ENCODE measurements at places on chromosomes 1 and 21.

GRCh38 chr1:38867208-38867607, 5.9 kb downstream of the MYCBP start:
- DNase-seq = no peak

DNA sequence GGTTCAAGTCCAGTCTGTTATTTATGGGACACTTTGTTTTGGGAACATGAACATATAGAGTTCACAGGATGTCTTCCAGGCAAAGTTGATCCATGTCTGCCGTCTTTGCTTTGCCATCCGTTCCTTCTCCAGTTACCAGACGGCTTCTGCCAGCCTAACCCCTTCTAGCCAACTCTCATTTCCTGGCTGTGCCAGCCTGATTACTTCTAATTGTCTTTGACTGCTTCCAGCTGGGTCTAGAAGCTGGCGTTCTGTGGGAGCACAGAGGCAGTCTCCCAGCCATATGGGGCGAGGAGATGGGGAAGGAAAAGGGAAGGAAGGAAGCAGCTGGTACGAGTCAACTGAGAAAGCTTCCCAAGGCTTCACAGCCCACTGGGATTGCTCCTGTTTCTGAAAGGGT, 3.1 kb upstream of the HUNK start:
- DNase-seq = no peak

GRCh38 chr1:103326595-103326994, 198.9 kb upstream of the RNPC3 start:
- no peak for DNase-seq

DNA sequence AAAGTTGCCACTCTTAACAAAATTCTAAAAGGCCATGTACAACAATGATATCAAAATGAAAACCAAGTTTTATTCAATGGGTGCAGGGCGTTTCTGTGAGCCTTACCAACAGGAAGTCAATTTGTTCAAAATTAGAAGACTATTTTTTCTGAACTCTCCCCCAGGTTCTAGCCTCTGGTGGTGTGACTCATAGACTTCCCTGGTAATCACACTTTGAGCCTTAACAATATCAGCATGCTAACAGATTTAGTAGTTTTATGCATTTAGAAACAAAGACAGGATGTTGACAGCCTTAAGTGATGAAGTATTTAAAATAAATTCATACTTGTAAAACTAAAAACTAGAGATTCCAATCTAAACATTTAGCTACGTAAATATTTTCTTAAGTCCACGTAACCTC, 88.4 kb downstream of the LRRC8C start:
- no peak for DNase-seq

- no peak for DNase-seq
Observed at GRCh38 chr21:29151931-29152330, 21.5 kb downstream of the MAP3K7CL start.

DNA sequence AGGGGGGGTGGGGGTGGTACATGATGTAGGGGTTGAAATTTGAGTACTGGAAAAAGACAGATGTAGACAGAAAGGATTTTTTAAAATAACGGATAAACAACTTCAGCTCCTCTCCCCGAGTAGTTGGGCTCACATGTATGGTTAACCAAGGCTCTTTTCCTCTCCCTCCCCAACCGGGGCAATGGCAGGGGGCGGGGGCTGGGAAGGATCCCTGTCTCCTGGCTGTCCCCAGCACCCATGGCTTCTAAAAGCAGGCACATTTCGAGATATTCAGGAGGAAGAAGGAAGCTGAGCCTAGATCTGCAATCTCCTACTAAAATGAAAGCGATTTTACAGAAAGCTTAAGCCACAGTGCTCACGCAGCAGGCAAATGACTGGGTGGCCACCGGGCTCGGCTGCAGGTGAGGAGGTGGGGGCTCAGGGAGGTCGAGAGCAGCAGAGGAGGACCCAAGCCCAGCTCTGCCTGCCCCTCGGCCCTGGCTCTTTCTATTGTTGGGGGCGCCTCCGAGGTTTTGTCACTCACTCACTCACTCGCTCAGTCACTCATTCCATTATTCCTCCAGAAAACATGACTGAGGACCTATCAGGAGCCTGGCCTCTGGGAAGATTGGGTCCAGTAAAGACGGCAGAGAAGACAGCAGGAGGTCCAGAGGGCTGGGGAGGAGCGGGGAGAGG, 573.3 kb downstream of the PTPRU start:
- DNase-seq = no peak

DNA sequence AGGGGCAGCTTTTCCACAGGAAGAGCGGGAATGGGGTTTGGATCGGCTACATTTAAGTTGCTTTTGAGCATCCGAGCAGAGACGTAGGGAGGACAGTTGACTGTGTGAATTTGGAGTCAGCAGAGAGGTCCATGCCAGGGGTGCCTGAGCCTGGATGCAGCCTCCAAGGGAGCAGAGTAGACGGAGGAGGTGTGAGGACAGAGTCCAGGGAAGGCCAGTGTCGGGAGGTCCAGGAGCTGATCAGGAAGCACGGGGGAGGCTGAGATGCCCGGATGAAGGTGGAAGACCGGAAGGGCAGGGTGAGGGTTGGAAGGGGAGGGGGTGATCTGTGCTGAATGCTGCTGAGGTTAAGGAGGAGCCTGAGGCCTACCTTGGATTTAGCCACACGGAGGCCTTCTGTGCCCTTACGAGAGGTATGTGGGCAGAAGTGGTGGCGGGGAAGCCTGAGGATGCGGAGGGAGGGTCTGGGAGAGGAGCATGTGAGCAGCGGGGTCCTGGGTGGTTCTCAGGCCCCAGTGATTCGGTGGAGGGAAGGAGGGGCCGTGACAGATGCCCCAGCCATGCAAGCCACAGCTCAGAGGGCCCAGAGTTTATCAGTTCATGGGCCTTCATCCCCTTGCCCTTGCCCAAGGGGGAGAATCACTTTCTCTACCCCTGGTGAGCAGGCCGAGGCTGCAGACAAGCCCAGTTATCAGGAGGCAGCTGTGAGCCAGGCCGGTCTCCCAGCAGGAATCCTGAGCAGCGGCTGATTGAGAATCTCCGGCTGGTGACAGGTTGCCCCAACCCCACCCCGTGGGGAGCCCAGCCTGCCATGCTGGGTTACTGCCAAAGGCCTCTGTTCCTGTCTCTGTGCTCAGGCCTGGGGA, 54.0 kb upstream of the ACTL8 start:
- no peak for DNase-seq

- DNase-seq = peak; percentile 38
Observed at GRCh38 chr1:157490467-157491165, 61.7 kb downstream of the FCRL5 start.

DNA sequence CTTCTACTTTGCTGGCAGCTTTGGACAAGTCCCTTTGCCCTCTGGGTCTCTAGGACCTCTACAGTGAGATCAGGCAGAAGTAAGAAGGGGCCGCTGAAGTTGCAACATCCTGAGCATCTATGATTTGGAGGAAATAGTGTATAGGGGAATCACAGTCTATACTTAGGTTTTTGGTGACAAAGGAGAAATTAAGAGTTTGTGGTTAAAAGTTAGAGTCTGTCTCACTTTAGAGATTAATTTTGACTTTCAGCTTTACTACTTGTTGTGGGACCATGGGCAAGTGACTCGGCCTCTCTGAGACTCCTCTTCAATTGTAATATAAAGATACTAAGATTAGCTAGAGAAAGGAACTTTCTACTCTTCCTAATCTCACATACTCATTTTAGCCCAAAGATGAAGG, 33.1 kb upstream of the LMX1A start:
- no peak for DNase-seq

DNA sequence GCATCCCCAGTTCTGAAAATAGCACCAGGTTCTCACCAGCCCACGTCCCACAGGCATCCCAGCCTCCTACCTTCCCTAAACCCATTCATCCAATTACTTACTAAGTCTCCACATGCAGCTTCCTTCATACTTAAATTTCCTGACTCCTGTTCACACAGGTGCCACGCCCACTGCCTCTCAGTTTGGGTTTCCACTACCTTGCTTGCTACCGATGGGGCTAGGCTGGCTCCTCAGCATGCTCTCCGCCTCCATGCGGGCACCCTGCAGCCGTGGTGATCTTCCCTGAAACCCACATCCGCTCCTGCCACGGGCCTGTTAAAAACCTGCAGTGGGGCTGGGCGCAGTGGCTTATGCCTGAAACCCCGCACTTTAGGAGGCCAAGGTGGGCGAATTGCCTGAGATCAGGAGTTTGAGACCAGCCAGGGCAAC, 70.4 kb upstream of the ANGPTL1 start:
- no peak for DNase-seq

GRCh38 chr1:21220815-21221214, 44.1 kb upstream of the EIF4G3 start:
- no peak for DNase-seq

- DNase-seq = no peak
Observed at GRCh38 chr1:221919341-221919740, 177.5 kb upstream of the DUSP10 start.

DNA sequence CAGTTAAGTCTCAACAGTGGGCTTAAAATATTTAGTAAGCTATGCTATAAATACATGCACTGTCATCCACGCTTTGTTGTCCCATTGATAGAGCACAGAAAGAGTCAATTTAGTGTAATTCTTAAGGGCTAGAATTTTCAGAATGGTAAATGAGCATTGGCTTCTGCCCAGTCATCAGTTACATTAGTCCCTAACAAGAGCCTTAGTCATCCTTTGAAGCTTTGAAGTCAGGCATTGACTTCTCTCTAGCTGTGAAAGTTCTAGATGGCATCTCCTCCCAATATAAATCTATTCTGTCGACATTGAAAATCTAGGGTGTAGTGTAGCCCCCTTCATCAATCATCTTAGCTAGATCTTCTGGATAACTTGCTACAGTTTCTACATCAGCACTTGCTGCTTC, 12.0 kb upstream of the LPGAT1 start:
- no peak for DNase-seq

- DNase-seq = no peak
Observed at GRCh38 chr1:186605762-186606350, 74.4 kb downstream of the PTGS2 start.
